ENCODE measurements at places on chromosomes 6 and 20. TPM values are rescaled to one million over a fixed set of nuclear protein-coding genes. Genes with fewer than 3 reads are reported as not detected.

The KCNQ2 gene
- total RNA-seq: 10.0 TPM

The COQ3 gene
- total RNA-seq: 7.7 TPM

The TCP1 gene
- 83.4 TPM for total RNA-seq

- peak; percentile 55 for DNase-seq
These were observed at the start of gene SRSF12 for GRCh38 chr6:89117211-89118108. TSS of gene SRSF12 (minus strand) at chr6:89118071. CDS start at chr6:89117887, 184 bp downstream.

GRCh38 chr6:139533573-139534471 is 159.4 kb upstream of the CITED2 start:
- peak; percentile 86 for DNase-seq
